ENCODE measurements at places on chromosomes 2 and 18. TPM values are rescaled to one million over a fixed set of nuclear protein-coding genes. Genes with fewer than 3 reads are reported as not detected.

Gene ELOA2
- total RNA-seq: not detected

Gene SCN1A
- total RNA-seq: not detected

DNA sequence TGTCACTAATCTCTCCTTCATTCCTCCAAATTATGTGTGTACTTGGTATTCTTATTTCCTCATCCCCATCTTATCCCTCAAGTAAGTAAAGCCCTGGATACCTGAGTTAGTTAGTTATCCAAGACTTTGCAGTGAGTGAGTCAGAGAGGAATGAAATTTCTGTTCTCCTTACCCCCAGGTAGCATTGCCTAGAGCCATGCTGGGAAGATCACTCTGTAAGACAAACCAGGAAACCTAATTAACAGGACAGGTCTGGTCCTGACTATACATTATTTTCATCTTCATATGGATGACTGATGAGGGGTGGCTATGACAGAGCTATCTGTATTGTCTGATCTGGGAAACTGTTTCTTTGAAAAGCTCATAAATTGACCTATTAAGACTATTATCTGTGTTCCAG, 55.0 kb upstream of the ITGA6 start:
- DNase-seq: peak; percentile 94

GRCh38 chr2:207067473-207067872, 98.3 kb downstream of the KLF7 start:
- no peak for DNase-seq

DNA sequence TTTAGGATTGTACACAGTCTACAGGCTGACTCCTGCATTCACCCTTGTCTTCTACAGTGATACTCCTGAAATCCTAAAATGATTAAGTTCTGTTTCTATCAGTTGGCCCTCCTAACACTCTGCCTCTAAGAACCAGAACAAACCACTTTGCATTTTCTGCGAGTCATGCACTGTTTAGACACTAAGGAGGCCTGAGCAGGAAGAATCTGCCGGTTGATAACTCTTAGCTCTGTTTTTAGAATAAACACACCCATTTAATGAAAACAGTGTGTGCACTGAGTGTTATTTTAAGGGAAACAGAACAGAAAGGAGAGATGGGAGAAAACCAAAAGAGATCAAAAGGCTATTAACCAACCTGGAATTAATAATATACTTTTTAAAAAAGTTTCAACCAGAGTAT, 22.9 kb upstream of the SSB start:
- peak; percentile 15 for DNase-seq

DNA sequence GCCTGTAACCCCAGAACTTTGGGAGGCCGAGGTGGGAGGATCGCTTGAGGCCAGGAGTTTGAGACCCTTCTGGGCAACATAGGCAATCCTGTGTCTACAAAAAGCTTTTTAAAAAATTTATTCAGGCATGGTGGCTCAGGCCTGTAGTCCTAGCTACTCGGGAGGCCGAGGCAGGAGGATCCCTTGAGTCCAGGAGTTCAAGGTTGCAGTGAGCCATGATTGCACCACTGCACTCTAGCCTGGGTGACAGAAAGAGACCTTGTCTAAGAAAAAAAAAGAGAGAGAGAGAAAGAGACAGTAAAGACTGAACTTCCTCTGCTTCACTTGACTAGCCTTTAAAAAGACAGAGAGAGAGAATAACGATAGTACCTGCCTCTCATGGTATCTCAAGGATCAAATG, 62.4 kb downstream of the INPP5D start:
- no peak for DNase-seq

GRCh38 chr2:9980520-9980919, 29.0 kb downstream of the GRHL1 start:
- DNase-seq: no peak

GRCh38 chr18:37383036-37383785, 182.4 kb downstream of the CELF4 start:
- no peak for DNase-seq

DNA sequence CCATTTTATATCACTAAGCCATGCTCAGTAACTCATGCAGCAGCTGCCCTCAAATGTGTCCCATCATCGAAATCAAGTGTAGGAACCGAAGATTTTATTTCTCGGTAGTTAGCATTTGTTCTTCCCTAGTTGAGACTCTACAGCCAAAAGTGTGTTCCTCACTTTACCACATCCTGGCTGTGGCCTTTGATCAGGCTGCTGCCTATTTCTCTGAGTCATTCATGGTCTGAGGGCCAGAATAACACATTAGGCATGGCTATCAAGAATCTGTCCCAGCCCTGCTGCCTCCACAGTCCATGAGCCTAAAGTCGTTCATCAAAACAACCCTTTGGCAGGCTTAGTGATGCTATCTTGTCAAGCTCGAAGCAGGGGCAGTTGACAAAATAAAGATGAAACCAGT, 300.1 kb downstream of the TDRD15 start:
- no peak for DNase-seq

Gene GRHL1
- total RNA-seq: 25.5 TPM

Gene PSTPIP2
- 6.0 TPM for total RNA-seq

- DNase-seq: peak; percentile 46
Observed at GRCh38 chr2:112542984-112543661, 858 bp downstream of the POLR1B start.

Gene HAAO
- not detected for total RNA-seq

- peak; percentile 49 for DNase-seq
Observed at GRCh38 chr2:108630567-108631405, 88.5 kb upstream of the RANBP2 start.

DNA sequence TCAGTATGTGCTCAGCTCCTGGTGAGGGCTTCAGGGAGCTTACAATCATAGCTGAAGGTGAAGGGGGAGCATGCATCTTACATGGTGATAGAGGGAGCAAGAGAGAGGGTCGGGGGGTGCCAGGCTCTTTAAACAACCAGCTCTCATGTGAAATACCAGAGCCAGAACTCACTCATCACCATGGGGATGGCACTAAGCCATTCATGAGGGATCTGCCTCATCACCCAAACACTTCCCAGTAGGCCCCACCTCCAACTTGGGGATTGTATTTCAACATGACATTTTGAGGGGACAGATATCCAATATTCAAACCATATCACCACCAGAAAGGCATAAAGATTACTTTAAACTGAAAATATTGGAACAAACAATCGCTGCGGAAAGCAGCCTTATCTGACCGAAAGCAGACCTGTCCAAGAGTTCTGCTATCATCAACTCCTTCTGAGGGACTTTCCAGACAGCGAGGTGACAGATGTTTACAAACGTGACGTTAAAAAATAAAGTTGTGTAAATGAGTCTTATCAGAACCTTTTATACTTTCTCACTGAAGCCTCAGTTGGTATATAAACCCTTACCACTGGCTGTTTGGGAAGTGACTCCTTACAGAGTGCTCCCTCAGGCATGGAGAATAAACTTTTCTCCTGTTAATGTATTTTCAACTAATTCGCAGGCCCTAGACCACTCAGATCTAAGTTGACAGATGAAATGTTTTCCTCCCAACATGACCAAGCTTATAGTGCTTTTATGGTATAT, 35.5 kb upstream of the PTH2R start:
- no peak for DNase-seq

DNA sequence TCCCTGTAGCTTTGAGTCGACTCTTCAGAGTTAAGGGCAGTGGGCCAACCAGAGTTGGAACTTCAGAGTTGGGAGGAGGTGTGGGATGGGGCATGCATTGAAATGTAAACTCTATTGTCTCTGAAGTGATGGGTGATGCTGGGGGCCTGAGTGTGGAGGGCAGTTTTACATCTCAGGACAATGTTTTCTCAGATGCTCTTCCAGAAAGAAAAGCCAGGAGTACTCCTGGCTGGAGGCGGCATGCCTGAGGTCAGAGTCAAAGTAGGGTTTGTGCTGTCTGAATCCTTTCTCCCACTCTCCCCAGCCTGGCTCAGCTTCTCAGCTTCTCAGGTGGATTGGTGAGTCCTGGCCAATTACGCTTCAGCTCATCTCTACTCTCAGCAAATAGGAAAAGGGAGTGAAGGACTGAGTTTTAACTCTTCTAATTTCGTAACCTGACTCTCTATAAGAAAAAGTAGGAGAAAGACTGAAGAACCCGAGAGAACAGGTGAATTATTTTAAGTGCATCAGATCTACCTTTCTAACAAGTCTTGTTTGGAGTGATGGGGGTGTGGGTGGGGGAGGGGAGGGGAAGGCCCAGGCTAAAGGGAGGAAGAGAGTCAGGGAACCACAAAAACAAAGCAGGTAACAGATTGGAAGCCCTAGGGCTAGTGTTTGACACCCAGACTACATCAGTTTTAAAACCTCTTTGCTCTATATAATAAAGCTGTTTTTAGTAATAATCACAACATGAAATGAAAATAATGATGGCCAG, 107.5 kb upstream of the PELI1 start:
- no peak for DNase-seq

- no peak for DNase-seq
Observed at GRCh38 chr2:183709829-183710228, 585.6 kb downstream of the NUP35 start.

DNA sequence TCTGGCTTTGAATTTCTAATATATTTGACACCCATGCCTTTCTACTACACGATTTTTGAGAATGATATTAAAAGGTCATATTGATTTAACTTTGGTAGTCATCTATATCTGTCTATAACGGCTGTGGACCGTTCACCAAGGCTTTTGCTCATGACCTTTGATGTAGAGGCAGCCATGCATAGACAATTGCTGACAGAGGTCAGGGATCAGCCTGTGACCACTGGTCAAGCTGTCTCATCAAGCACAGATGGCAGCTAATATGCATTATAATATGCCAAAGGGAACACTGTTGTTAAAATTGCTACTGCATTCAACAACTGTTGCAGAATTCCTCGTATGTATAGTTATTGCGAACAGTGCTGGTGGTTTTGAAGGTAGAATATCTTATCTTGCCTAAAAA, 323.9 kb upstream of the DSEL start:
- DNase-seq: no peak

GRCh38 chr2:13018490-13018889, 301.8 kb downstream of the TRIB2 start:
- no peak for DNase-seq

Gene AKAIN1
- not detected for total RNA-seq

DNA sequence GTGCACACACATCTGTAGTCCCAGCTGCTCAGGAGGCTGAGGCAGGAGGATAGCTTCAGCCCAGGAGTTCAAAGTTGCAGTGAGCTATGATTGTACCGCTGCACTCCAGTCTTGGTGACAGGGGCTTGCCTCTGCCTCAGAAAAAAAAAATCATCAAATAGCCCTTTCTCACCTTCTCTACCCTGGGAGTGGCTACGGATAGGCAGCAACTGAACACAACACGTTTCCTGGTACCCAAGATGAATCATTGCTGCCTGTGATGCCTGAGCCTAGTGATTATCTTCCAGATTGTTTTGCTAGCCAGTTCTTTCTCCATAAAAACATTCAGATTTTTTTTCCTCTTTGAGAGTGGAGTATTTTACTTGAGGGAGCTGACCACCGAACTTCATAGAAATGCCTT, 13.5 kb downstream of the INPP4A start:
- DNase-seq: peak; percentile 65

- peak; percentile 54 for DNase-seq
Observed at GRCh38 chr2:167749660-167750059, 497.7 kb downstream of the STK39 start.

Gene ZNF236
- 5.3 TPM for total RNA-seq

DNA sequence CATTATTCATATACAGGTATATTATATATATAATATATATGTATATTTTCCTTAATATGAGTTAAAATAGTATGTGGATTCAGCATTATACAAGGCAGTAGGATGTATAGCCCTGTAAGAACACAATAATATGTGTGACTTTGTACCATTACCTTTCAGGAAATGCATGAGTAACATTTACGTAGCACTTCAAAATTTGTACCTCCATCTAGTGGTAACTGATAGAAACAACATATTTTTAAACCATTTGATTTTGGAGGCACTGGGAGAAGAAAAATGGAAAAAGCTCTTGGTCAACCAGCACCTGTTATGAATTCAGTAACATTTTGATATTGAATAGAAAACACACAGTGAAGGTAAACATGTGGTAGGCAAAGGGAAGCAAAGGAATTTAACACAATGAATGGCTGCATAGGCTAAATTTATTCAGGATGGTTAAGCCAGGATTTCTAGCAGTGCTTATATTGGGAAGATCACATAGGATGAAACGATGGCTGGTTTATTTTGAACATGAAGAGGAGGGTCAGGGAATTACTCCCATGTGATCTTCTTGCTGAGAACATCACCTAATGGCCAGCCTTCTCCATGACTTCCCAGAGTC, 565.5 kb downstream of the CCDC85A start:
- DNase-seq: peak; percentile 67

Gene ACADL
- total RNA-seq: 0.26 TPM

Gene FAM124B
- not detected for total RNA-seq

DNA sequence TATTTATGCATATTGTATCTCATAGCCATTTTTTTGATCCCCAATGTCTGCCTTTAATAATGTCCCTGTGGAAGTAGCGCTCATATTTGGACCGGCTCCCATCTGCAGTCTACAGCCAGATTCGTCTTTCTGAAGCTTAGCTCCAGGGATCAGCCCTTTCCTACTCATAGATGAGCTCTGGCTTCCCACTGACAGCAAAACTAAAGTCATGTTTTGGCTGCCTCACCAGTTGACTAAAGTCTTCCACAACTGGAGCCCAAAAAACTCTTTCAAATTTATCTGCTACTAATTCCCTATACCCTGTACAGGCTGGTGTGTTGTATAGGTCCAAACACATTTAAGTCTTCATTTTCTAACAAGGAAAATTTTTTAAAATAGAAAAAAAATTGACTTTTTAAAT, 294.2 kb upstream of the HNMT start:
- no peak for DNase-seq

Gene GLI2
- total RNA-seq: 0.26 TPM

DNA sequence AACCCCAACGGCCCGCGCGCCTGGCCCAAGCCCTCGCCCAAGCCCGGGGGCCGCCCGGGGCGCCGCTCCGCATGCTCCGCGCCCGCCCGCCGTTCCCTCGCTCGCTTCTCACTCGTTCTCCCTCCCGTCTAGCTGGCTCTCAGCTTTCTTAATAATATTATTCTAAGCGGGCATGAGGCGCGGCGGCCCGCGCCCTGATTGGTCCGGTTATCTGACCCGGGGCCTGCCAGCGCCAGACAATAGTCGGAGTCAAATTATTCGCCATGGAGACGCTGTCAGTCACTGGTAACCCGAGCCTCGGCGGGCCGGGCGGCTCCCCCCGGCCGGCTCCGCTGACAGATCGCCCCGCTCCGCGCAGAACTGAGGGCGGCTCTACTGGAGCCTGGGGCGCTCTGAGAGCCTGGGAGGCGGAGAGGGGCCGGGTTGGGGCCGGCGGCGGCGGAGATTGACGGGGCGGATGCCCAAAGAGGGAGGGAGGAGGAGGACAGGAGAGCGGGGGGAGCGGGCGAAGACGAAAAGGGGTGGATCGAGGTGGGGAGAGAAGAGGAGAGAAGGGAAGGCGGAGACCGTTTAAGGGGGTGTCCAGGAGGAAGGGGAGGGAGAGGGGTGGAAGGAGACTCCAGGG, at the start of gene SIX2:
SIX2 (minus strand) TSS at position 150 of the 625 bp plus-strand sequence. CDS start 342 bp downstream, outside the sequence.
- peak; percentile 95 for DNase-seq

Gene CD28
- total RNA-seq: not detected

- DNase-seq: no peak
Observed at GRCh38 chr18:70005580-70005979, 57.9 kb upstream of the CD226 start.

Gene GALR1
- total RNA-seq: not detected

- no peak for DNase-seq
Observed at GRCh38 chr18:23248826-23249225, 113.5 kb downstream of the CABLES1 start.

GRCh38 chr2:227472265-227473121, 537 bp downstream of the AGFG1 start:
- DNase-seq: no peak

- no peak for DNase-seq
Observed at GRCh38 chr2:119713819-119714490, 35.0 kb downstream of the TMEM177 start.

Gene GPR155
- 1.3 TPM for total RNA-seq
